ENCODE measurements at places on chromosomes 7 and 10.

GRCh38 chr7:44320141-44320540 is 5.3 kb downstream of the CAMK2B start:
- DNase-seq, result no peak

DNA sequence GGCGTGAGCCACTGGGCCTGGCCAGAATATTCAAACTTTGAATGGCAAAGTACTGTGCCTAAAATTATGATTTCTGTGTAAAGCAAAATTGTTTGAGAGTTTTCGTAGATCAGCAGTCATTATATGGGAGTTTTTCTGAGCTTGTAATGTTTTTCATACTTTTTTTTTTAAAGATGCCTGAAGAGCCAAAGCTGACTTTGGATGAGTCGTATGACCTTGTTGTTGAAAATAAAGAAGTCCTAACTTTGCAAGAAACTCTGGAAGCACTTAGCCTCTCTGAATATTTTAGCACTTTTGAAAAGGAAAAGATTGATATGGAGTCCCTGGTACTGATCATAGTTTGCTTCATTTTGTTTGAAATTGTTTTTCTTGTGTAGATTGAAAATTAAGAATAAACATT is 26.7 kb downstream of the SEC23IP start:
- no peak for DNase-seq

- DNase-seq, result no peak
Measured at GRCh38 chr7:50978633-50979215, 196.0 kb upstream of the GRB10 start.

DNA sequence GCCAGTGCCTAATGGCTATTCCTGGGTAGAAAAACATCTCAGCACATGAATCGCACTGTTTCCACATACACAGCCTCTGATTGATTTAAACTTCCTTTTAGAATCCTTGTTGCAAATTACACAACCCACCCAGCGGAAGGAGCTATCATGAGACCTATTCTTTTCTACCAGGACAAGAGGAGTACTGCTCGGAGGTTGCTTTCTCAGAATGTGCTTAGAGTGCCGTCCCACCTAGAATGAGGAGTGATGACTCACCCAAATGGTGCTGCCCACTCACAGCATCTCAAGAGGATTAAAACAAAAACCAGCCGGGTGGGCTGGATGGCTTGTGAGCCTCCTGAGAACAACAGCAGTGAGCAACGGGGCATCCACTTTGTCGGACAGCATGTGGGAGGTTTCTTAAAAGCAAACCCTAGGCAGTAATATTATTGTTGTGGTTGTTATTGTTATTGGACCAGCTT is 128.9 kb downstream of the DGKI start:
- no peak for DNase-seq

DNA sequence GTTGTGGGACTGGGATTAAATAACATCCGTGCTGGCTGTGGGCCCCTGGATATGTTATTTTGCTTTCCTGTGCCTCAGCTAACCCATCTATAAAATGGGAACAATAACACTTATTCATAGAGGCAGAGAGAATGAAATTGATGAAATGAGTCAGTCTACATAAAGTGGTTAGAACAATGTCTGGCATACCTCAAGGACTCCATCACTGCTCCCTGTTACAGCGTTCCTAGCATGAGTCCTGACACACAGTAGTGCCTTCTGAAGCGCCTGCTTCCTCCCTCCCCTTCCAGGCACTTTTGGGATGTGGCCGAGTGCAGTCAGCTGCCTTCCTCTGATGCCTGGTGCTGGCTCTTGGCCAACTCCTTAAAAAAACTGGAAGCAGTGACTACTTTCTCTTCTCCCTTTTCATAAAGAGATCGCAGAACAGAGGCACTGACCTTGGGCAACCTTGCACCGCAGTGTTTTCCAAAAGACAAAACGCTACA is 108.4 kb upstream of the ZMIZ1 start:
- DNase-seq, result no peak

DNA sequence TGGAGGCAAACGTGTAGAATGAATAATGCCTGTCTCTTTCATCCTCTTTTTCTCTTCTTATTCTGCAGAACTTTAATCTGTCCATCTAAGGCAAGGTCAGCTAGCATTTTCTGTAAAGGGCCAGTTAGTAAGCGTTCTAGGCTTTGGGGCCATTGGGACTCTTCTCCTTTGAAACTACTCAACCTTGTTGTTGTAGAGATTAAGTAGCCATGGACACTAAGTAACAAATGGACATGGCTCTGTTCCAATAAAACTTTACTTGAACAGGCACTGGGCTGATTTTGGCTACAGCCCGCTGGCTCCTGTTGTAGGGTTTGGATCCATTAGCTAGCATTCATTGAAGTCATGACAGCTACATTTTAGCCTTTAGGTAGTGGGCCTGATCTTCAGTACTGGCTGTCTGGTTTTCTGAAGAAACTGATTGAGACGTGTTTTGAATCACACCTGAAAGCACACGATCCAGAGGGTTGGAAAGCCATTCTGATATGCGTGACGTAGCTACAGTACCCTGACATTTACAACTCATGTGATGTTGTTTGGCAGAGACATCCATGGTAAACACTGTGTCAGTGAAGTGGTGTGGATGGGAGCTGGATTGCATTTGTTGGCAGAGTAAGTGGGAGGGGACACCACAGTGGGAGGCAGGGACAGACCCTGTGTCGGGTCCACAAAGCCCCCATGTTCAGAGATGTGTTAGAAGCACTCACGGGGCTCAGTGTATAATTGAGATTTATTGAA is 92.5 kb downstream of the MTPN start:
- DNase-seq, result no peak

DNA sequence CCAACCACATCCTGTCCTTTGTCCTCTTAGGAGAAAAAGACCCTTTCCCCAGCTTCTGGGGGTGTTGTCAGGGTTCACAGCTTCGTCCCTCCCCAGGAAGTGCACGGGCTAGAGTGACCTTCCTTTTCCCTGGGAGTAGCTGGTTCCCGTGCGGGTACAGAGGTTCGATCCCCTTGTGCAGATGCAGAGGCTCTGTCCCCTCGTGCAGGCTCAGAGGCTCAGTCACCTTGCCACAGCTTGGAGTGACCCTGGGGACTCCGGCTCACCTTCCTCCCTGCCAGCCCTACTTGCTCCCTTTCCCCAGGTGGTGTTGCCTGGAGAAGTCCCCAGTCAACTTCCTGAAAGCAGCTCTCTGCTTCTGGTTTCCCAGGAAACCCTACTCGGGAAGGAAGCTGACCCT is 60.0 kb upstream of the TCERG1L start:
- DNase-seq, result no peak

GRCh38 chr10:45515630-45516029 is 141.6 kb downstream of the ALOX5 start:
- DNase-seq, result no peak

DNA sequence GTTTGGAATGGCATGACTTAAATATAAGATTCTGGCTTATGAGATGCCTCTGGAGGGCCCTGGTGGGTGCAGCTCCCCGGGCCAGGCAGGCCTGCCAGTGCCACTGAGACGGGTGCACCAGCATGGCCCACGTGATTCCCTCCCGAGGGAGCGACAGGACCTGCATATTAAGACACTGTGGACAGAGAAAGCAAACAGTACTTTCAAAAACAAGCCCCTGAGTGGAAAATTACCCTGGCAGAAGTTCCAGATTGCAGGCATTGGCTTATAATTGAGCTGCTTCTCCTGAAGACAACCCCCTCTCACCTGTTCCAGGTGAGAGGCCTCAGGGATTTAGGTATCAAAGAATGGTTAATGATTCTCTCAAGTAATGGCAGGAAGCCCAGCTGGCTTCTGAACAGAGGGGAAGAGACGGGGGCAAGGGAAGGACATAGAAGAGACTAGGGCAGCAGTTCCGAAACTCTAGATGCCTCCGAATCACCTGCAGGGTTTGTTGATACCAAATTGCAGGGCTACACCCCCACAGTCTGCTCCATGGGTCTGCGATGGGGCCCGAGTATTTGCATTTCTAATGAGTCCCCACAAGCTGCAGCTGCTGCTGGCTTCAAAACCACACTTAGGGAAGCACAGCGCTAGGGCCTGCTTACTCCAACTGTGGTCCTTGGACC is 66.0 kb upstream of the DOCK1 start:
- DNase-seq, result no peak

- no peak for DNase-seq
Measured at GRCh38 chr7:51249991-51250390, 66.6 kb downstream of the COBL start.

DNA sequence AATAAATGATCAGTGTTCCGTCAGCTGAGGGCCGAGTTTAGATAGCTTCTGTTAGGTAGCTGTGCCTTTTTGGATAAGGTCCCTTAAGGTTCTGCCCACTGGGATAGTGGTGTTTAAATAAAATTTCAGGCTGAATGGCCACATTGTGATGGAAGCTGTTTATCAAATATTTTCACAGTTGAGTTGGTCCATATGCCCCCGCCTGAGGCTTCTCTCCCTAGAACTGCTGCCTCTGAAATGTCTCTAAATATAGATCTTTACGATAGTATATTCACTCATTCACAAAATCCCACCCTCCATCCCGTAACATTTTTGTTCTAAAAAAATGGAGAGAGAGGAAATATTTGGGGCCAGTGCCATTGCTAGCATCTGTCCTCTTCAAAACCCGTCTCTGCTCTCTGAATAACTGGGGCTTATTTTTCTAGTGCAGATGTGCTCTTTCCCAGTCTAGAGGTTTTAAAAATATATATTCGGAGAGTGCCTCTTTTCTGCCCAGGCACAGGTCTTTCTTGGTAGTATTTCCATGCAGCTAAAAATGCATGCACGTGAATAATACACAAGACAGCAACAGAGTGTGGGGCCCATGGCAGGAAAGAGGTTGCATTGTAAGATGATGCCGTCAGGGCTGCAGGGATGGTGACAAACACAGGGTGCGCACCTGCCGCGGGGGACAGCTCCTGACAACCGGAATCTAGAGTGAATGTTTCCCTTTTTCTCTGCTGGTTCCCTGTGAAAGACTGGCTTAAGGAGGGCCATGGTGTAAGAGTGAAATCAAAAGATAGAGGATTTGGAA is 105.4 kb upstream of the BTBD16 start:
- DNase-seq, result no peak

GRCh38 chr10:47287805-47288204 is 12.2 kb upstream of the GDF10 start:
- DNase-seq, result no peak

DNA sequence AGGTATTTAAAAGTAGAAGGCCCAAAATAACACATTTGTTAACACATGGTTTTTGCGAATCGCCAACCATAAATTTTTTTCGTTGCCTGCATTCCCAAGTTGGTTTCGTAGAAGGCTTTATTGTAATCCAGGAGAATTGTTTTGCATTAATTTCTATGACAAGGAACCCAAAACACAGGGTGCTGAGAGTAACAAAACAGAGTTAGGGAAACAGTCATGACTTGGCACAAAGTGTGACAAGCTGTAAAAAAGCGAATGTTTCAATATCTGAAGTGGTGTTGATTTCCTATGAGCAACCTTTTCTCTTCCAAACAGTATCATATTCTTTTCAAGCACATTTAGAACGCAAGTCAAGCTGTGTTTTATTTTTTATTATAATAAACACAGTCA is 63.6 kb downstream of the C10orf67 start:
- no peak for DNase-seq

DNA sequence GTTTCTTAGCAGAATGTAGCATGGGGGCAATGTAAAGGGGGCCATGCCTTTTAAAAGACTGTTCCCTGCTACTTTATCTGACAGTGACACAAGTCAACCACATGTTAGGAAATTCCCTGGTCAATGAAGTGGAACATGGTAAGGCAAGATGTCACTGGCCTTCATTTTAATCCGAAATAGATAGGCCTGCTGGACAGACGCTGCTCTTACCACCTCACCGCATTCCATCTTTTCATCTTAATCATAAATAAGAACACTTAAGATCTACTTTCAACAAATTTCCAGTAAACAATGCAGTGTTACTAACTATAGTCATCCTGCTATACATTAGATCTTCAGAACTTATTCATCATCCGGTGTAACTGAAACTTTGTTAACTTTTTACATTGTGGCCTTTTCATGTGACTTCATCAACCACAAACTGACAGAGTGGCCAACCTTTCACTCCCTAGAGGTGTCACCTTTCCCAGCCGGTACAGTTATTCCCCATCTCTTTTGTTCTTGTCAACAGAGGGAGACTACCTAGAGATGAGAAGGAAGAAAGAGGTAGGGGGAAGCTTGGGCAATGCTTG is 15.6 kb downstream of the ASB4 start:
- DNase-seq, result no peak

GRCh38 chr7:80890426-80891258 is 28.2 kb downstream of the SEMA3C start:
- DNase-seq, result no peak

DNA sequence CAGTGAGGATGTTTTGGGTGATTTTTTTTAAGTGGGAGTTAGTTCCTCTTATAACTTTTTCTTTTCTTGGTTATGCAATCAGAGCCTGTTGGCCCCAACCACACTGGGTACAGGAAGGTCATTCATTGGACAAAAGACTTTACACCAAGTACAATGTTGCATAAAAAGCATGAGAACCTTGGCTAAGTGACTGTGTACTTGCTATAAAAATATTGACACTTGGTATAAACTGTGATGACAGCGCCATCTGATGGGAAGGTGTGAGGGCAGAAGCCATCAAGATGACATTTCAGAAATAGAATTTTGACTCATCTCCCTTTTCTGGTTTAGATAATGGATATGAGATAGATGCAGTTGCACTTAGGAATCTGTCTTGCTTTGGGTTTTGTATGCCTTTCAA is 126.4 kb upstream of the CCDC6 start:
- DNase-seq, result no peak

DNA sequence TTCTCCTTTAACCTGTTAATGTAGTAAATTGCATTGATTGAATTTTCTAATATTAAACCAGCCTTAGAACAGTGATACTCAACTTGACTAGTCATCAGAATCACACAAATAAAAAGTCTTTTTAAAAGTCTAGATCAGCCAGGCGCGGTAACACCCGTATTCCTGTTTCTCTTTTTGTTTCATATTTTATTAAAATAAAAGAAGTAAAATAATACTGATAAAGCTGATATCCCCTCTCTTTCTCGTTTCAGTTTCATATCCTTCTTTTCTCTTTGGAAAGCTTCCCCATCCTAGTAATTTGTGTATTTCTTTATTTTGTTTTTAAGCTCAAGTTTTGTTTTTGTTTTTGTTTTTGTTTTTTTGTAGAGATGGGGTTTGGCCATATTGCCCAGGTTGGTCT is 9.3 kb downstream of the SMO start:
- DNase-seq, result no peak

- DNase-seq, result no peak
Measured at GRCh38 chr10:4385231-4385870, 440.7 kb upstream of the AKR1E2 start.

DNA sequence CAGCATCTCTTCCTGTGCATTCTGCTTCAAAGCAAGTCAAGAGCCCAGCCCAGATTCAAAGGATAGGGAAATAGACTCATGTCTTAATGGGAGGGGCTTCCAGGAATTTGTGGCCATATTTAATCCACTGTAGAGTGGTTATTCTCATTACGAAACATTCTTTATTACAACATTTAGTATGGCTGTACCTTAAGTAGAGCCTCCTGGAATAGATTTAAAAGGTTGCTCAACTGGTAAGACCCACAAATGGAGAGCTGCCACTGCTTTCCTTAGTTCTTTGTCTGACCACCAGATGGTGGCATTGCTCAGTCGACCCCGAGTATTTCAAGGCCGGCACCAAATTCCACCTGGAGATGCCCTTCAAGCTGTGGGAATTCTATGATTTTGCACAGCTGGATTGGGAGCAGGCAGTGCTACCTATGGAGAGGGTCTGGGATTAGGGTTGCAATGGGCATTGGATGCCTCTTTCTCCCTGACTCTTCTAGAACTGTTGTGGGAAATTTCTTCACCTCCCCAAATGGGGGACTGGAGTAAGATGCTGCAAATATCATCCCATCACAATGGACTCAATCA is 102.2 kb downstream of the RBM20 start:
- no peak for DNase-seq

All from stimulated activated CD8-positive, alpha-beta memory T cell treated with anti-CD3 and anti-CD28 coated beads, Interleukin-15, amount 100 ng/mL, for 24 hours (primary cell).